ENCODE measurements at places on chromosomes 12 and 14. TPM values are rescaled to one million over a fixed set of nuclear protein-coding genes. Genes with fewer than 3 reads are reported as not detected.

DNA sequence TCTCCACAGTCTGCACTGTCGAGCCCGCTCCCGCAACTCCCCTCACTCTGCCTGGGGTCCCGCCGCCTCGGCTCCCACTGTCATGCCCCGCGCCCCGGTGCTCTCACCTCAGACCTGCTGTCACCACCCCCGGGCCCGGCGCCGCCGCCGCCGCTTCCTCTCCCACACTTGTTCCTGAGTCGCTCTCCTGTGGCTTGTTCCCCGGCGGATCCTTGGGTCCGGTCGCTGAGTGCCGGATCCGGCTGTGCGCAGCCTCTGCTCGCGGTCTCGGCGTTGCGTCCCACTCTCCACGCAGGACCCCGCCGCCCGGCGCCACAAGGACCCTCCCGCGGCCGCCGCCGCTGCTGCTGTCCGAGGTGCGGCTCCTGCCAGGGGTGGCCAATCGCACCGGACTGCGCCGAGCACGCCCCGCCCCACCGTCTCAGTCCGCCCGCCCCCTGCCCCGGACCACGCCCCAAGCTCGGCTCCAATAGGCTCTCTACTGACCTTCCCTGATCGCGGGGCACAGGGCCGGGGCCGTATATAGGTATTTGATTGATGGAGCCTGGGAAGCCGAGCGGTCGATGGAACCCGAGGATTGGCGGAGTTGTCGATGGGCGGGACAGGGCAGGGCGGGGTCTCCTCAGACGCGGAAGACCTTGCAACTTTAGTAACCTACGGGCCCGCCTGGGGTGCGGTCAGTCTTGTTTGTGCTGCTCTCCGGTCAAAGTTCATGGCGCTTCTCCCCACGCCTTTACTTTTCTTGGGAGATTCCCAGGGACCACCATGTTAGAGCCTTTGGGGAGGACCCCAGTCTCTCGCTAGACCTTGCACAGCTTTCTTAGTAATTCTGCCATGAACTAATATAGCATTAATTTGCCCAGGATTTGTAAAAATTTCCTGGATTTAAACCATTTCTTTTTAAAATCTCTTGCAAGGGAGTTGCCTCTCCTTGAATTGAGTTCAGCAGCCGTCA, at the start of gene TAOK3:
Gene TAOK3, minus strand, starts transcription at position 367 of the 955 bp plus-strand sequence. CDS start 117,340 bp downstream, outside the sequence.
- peak; percentile 99 for DNase-seq

DNA sequence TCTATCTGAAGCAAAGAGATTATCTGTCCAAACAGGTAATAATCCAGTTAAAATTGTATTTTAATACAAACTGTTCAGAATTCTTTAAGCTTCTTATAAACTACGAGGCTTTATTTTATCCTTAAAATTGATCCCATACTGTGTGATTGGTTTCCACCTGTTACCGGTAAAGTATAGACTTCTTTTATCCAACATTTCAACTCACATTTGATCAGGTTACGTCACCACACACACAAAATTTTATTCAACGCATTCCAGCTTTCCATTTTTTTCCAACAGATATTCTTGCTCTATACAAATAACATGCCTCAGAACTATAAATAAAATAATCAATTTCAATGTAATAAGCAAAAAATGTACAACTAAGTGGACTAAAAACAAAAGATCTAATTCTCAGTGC, 4.5 kb downstream of the NOVA1 start:
- DNase-seq = no peak

The KRT4 gene
- 8.7 TPM for total RNA-seq

DNA sequence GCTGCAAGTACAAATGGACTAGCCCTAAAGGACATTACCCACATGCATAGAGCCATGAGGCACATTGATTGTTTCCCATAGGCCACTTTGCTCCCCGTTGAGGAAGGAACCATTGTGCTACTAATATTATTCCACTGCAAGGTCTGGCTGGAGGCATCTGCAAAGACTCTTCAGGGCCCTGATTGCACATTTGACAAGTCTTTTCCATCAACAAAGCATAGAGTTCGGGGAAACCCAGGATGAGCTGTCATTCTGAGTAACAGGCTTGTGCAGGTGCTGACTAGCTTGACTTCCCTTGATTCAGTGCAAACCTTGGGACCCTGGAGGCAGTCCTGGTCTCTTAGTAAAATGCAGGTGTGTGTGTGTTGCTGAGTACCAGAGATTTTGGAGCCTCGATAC, 73.8 kb downstream of the SUSD6 start:
- DNase-seq = no peak

DNA sequence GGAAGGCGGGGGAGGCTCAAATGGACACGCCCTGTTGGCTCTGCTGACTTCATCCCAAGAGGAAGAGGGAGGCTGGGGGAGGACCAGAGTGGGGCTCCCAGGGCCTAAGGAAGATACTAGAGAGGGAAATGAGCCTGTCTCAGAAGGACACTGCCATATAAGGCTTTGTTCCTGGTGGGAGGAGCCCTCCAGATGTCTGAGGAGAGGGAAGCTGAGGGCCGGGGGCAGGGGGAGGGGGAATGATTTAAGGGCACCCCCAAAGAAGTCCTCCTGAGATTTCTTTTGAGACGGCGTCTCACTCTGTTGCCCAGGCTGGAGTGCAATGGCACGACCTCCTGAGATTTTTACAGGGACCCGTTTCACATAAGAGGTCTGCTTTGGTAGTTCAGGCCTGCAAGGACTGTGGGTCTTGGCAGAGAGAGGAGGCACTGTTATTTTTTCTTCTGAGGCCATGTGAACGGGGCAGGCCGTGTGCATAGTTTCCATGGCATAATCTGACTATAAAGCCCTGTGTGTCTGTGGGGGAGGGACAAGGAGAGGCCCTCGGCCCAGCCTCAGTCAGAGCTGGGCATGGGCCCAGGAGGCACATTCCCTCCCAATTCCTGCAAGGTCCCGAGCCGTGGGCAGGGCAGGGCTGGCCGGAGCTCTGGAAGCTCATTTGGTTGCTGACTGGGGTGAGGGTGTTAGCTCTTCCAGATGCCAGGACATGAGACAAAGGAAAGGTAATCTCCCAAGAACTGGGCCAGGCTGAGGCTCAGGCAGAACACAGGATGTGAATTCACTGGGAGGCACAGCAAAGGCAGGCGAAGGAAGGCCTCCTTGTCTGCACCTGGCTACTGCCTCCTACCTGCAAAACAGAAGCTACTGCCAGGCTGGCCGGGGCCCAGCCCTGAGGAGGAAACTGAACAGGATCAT, 22.2 kb upstream of the PLEKHG3 start:
- DNase-seq = peak; percentile 82

DNA sequence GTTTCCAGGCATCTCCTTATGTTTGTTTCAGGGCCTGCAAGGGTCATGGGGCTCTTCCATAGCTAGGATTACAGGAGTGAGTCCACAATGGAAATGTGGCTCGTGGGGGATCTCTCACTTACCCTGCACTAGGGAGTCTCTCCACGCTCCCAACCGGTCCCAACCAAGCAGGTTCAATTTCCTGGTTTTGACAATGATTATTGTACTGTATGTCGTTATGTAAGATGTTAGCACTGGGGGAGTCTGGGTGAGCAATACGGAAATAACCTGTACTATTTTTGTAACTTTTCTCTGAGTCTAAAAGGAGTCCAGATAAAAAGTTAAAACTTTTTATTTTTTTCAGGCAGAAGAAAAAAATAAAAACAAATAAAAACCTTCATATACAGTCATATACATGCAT, 325.7 kb upstream of the RGS6 start:
- no peak for DNase-seq

- no peak for DNase-seq
These were observed 34.4 kb downstream of the CDK17 start for GRCh38 chr12:96365604-96366380.

GRCh38 chr14:69495341-69495921, 10.9 kb downstream of the PLEKHD1 start:
- DNase-seq = no peak

DNA sequence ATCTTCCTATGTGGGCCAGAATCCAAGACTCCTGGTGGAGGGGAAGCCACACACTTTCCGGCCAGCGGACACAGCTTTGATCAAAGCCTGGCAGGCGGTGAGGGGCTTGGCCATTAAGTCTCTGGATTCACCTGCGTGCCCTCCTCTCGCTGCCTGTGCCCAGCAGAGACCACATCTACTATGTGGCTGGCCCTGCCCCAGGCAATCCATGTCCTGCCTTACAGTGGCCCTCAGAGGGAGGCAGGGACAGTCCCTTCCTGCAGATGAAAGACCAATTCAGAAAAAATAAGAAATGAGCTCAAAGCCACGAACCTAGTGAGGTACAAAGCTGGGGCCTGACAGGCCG, 82.7 kb upstream of the GPR68 start:
- DNase-seq = no peak

DNA sequence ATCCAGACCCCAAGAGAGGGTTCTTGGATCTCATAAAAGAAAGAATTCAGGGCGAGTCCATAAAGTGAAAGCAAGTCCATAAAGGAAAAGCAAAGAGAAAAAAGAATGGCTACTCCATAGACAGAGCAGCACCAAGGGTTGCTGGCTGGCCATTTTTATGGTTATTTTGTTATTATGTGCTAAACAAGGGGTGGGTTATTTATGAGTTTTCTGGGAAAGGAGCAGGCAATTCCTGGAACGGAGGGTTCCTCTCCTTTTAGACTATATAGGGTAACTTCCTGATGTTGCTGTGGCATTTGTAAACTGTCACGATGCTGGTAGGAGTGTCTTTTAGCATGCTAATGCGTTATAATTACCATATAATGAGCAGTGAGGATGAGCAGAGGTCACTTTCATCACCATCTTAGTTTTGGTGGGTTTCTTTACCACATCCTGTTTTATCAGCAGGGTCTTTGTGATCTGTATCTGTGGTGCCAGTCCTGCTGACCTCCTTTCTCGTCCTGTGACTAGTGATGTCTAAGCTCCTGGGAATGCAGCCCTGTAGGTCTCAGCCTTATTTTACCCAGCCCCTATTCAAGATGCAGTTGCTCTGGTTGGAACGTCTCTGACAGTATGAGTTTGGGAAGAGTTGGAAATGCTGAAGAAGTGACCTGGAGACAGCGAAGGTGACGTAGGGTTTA, 100.5 kb downstream of the ZNF664 start:
- DNase-seq = no peak

Measured in hepatocyte (in vitro differentiated cells).